ENCODE measurements at places on chromosomes 12 and 14.
A peak's percentile ranks its signal among the peaks of the same experiment; 100 is the strongest.

GRCh38 chr14:104393898-104394381 lies 185.6 kb upstream of the C14orf180 start:
- no peak for DNase-seq

GRCh38 chr12:22248121-22248520 lies 86.4 kb downstream of the ST8SIA1 start:
- DNase-seq: no peak

DNA sequence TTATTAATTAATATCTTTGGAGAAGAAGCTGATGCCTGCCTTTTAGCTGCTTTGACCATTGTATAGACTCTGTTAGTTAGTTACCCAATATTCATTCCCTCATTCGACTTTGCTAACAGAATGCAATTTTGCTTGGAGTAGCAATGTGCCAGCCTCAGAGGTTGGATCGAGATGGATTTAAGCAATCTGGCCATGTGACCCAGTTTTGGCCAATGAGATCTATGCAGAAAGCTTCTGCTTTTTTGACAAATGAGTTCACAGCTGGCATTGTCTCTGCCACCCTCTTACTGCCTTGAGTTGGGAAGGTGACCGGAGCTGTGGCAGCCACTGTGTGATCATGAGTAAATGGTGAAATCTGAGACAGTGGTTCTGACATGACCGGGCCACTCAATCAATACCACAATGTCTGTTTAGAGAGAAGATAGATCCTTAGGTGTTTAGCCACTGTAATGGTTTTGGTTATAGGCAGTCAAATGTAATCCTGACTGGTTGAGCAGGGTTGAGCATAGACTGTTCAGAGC lies 74.9 kb upstream of the MED13L start:
- no peak for DNase-seq

- peak; percentile 5 for DNase-seq
Measured at GRCh38 chr14:53002576-53002975, 51.7 kb upstream of the FERMT2 start.

DNA sequence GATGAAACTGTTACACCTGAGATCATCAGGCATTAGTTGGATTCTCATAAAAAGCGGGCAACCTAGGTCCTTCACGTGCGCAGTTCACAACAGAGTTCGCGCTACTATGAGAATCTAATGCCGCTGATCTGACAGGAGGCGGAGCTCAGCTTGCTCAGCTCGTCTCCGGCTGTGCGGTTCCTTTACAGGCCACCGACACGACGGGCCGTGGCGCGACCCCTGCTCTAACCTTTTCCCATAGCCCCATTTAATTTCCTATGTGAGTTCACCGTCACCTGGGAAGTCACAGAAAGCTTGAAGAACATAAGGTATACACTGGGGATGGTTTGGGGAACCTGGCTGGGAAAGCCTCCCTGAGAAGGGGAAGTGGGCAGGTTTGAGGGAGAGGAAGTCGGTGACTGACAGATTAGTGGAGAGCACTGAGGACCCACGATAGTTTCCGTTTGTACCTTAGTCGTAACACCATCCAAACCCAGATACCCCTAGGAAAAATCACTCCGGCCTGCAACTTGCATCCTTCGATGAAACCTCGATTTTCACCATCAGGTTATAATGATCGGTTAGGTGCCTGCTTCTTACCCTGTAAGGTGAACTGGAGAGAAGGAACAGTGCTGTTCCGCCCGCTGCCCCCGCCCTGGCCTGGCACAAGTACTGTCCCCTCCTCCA lies 2.8 kb upstream of the AAAS start:
- peak; percentile 87 for DNase-seq

- DNase-seq: peak; percentile 16
Measured at GRCh38 chr14:95784137-95784536, 70.2 kb upstream of the TCL1A start.

GRCh38 chr14:44168566-44168965 lies 338.5 kb downstream of the FSCB start:
- DNase-seq: no peak

GRCh38 chr12:84779169-84779568 lies 133.4 kb downstream of the SLC6A15 start:
- DNase-seq: no peak

DNA sequence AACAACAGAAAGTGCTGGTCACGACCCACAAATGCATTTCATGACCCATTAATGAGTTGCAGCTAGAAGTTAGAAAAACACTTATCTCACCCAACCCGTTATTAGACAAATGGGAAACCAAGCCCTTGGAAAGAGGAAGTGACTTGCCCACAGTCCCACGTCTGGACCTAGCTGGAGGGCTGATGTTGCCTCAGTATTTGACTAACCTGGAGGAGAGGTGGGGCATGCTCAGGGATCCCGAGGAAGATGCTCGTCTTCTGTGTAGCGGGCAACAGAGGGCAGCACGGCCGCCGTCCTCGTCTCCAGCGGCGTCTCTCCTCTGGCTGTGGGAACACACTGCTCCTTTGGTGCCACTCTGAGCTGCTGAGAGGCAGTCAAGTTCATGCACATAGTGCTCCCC lies 12.7 kb downstream of the CCND2 start:
- DNase-seq: peak; percentile 28

DNA sequence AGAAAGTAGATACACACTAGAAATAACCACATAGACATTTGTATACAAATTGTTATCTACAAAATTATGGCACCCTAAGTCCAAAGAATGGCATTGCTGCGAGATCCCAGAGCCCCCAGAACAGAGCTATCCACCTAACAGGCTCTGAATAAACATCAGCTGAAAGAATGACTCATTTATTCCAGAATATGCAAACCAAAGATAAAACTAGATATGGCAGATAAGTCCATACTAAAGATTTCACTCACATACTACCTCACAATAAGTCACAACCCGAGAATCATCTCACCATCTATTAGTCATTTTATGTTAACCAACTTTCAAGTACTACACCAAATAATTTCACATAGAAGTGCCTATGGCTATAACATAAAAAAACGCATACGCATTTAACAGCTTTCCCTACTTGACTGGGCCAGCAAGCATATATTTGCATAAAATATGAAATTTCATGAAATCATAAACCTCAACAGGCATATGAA lies 5.6 kb downstream of the CNIH1 start:
- no peak for DNase-seq

GRCh38 chr12:76943008-76943407 lies 64.2 kb upstream of the CSRP2 start:
- DNase-seq: no peak

DNA sequence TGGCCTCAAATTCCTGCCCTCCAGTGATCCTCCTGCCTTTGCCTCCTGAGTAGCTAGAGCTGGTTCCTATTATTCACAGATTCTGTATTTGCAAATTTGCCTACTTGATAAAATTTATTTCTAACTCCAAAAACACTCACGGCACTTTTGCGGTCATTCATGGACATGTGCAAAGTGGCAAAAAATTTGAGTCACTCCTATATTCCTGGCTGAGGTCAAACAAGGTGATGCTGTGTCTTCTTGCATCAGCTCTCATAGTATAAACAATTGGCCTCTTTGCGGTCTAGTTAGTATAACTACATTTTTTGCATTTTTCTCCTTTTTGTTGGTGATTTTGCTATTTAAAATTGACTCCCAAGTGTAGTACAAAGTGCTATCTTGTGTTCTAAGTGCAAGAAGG lies 24.7 kb downstream of the ATF1 start:
- DNase-seq: no peak

DNA sequence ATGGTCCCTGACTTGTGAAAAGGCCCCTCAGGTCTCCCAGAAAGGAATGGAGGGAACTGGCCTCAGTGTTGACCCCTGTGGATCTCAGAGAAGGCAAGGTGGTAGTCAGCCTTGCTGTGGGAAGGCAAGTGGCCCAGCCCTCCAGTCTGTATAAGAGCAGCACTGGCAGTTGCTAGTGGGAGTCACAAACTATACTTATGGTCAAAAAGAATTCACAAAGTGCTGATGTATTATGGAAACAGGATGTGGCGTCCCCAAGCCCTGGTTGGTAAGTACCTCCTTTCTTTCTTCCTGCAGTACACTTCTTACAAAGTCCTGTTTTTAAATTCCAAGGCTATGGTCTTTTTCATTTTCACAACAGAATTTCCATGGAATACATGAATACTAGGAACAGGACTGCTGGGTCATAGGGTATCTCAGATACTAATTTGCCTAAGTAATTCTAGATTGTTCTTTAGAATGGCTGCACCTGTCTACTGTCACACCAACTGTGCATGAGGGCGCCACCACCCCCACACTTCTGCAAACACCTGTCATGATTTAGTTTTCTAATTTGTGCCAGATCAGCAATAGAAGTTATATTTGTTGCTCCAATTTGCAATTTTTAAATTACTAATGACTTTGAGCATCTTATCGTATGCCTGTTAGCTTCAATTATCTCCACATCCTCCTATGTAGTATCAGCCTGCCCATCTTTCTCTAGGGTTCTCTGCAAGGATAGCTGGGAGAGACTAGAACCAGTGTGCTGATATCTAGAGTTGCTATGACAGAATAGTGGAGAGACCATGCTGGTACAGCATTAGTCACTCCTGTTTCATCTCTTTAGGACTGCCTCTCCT lies 40.7 kb upstream of the TMEM263 start:
- no peak for DNase-seq

DNA sequence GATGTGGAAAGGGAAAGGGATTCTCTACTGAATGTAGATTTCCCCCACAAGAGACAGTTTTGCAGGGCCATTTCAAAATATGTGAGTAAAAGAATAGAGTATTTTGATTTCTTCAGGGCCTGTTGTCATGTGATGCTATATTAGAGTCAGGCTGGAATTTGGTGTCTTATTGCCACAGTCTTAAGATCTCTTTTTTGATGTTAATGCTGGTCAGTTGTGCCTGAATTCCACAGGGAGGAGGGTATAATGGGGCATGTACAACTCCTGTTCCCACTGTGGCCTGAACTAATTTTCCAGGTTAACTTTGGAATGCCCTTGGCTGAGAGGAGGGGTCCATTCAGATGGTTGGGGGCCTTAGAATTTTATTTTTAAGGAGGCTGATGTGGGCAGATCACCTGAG lies 111.0 kb upstream of the MAX start:
- no peak for DNase-seq

- DNase-seq: peak; percentile 28
Measured at GRCh38 chr12:48286665-48287064, 64.1 kb downstream of the ZNF641 start.

DNA sequence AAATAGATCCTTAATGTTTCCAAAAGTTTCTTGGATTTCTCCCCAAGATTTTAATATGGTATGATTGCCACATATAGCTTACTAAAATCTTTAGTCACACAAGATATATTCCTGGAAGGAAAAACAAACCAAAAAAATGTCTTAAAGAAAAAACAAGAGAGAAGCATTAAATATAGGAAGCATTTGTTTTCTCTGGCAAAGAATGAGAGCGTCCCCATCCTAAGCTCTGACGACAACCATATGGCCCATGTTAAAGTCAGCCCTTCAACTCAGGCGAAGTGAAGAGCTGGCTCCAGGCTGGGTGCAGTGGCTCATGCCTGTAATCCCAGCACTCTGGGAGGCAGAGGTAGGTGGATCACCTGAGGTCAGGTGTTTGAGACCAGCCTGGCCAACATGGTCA lies 35.6 kb downstream of the GCH1 start:
- no peak for DNase-seq

GRCh38 chr14:33767586-33768457 lies 183.1 kb downstream of the EGLN3 start:
- no peak for DNase-seq

GRCh38 chr14:72723858-72724530 lies 169.9 kb downstream of the DPF3 start:
- DNase-seq: no peak

DNA sequence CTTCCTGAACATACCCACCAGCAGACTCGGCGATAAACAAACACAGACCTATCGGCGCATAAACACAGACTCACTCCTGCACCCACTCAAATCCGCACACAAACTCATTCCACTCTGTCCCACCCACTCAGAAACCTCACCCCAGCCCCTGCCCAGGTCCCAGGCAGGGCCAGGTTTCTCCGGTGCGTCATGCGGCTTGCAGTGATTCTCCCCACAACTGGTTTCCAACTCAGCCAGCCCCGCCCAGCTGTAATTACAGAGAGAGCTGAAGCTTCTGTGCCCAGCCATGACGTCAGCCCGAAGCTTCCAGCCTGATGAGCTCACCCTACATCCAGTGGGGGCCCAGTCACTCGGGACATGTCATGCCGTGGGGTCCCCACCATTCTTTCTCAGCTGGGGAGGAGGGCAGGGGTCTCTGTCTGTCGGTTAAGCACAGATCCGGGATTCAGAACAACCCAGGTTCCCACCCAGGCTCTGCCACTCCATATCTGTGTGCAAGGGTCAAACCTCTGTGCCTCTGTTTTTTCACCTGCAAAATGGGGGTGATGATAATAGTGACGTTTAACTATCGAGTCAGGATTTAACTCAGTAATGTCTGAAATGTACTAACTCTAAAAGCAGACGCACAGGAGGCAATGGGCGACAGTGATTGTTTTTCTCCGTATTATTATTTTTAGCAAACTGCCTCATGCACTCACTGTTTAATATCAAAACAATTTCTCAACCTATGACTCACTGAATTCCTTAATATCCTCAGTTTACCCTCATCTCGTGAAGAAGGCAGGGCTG lies 2.3 kb upstream of the HSPB8 start:
- DNase-seq: no peak

DNA sequence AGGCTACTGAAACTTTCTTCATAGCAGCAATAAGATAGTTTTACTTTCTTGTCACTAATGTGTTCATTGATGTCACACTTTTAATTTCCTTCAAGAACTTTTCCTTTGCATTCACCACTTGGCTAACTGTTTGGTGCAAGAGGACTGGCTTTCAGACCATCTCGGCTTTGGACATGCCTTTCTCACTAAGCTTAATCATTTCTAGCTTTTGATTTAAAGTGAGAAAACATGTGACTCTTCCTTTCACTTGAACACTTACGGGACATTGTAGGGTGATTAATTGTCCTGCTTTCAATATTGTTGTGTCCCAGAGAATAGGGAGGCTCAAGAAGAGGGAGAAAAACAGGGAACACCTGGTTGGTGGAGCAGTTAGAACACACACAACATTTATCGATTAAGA lies 41.9 kb downstream of the IFNG start:
- DNase-seq: no peak

DNA sequence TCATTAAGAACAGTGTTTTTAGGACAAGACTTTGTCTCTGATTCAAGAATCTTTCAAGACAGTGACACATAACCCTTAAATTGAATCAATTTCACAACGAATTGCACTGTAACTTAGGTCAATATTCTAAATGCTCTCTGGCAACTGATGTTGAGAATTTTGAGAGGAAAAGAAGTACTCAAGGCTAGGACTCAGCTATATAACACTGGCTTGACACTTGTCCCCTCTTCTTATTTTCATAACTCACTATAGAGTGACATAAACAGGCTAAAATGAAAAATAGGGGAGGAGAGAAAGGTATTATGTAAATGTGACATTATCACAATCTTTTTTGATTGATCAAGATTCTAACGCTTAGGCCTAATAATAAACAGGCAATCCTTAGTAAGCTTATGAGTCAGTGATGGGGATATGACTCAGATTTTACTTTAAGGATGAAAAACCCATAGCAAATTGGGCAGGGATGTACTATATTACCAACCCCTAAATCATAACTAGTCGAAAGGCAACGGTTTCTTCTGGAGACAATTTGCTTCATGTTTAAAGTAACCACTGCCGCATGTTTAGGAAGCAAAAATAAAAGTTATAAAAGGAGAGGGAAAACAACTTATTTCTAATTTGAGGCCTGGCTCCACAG lies 10.9 kb downstream of the BTG1 start:
- no peak for DNase-seq
